ENCODE measurements at places on chromosomes 16 and 17.

DNA sequence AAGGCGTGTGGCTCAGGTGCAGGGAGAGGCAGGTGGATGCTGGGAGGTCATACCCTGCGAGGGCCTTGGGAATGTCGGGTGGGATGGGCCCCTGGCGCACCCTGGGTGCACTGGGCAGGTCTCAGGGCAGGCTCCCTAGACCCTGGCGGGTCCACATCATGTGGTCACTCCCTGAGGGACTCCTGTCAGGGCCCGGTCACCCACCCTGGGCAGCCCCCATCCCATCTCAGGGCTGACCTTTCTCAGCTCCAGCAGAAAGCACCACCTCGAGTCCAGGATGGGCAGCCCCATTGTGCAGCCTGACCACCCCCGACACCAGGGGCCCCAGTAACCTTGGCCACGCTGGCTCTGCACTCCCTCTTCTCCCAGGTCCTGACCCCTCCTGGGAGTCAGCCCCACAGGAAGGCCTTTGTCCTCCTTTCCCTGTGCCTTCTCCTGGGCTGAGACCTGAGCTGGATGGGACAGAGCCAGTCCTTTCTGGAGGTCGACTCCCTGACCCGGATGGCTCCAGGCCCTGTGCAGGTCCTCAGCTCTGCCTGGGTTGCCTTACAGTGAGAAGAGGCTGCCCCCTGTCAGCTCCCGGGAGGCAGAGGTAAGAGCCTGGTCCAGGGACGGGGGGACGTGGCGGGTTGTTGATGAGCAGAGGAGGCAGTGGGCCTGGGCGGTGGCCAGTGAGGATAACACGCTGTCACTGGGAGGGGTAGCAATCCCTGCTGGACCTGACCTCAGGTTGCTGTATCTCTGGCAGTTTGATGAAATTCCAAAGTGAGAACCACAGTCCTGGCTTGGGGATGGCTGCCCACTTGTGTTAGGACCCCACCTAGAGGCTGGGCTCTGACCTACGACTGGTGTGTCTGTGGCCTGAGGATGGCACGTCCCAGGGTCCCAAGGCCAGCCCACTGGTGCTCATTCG is 77.9 kb downstream of the GOSR1 start:
- DNase-seq = peak; percentile 10

DNA sequence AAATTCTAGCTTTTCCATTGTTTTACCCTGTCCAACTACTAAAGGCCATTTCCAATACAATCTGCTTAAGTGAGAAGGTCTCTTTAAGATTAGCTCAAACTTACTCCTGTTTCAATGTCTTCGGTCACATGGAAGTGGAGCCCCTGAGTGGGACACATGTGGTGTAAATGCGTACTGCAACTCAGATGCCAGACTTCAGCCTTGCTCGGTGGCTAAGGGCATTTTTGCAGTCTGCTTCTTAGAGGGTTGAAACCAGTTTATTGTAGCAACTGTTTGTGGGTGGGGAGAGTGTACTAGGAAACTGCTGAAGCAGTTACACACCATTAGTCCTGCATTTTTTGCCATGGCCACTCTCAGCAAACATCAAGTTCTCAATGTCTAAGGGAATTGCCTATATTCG is 140.6 kb downstream of the PARN start:
- DNase-seq = peak; percentile 73

DNA sequence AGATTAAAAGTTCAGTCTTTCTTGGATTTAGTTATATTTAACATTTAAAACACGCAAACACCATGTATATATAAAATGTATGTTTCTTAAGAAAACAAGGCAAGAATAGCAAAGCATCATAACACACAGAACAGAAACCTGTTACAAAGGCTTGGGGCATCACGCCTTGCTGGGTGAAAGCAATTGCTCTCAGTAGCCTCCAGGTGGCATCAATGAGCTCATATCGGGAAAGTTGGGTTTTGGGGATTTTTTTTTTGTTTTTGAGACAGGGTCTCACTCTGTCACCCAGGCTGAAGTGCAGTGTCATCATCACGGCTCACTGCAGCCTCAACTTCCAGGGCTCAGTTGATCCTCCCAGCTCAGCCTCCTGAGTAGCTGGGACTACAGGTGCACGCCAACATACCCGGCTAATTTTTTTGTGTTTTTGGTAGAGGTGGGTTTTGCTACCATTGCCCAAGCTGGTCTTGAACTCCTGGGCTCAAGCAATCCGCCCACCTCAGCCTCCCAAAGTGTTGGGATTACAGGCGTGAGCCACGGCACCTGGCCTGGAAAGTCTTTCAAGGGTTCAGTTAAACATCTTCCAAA is 56.9 kb downstream of the CYB5D2 start:
- DNase-seq = peak; percentile 39

DNA sequence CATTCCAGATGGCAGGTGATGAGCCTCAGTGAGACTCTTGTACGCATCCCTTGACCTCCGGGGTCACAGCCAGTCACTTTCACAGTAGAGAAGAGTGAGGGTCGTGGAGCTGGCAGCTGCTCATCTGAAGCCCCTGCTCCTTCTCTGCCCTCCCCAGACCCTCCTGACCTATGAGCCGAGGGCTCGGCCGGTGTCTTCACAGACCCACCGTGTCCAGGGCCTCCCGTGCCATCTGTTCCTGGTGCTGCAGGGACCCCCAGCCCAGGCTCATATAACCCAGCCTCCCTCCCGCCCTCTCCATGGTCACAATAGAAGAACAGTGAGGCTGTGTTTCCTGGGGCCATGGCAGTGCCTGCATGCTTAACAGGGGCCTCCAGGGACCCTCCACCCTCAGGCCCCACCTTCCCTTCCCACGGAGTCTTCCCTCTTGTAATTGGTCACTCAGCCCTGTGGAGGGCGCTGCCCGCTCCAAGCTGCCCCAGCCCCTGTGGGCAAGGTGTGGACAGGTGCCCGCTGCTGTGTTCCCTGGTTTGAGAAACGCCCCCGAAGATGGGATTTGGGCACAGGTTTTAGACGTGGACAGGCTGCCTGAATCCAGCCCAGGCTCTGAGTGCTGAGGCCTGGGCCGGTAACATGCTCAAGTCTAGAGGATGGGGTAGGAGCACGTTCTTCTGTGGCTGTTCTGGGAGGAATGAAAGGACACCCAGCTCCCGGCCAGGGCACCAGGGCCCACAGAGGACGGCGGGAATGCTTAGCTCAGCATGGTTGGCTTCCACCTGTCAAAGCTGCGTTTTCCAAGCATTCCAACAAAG is 38.7 kb downstream of the ACSF3 start:
- DNase-seq = no peak

- peak; percentile 33 for DNase-seq
These were observed 7.2 kb downstream of the DLX3 start for GRCh38 chr17:49987681-49988441.

DNA sequence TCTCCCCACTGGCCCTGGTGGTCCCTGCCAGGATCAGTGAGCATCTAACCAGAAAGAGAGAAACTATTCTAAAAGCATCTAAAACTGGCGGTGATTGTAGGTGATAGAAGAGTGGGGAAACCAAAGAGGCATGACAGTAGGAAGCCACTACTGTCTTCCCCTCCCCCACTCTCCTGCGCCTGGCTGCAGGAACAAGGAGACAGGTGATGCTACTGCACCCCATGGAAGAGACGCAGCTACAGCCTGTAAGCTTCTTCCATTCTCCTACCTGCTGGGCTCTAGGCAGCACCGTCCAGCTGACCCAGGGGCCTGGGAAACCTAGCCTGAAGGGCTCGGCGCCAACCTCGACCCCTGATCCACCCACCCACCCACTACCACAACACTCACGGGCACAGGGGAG is 32.4 kb upstream of the CSNK2A2 start:
- no peak for DNase-seq

- DNase-seq = no peak
These were observed 59.8 kb upstream of the FBXO47 start for GRCh38 chr17:39026980-39027451.

DNA sequence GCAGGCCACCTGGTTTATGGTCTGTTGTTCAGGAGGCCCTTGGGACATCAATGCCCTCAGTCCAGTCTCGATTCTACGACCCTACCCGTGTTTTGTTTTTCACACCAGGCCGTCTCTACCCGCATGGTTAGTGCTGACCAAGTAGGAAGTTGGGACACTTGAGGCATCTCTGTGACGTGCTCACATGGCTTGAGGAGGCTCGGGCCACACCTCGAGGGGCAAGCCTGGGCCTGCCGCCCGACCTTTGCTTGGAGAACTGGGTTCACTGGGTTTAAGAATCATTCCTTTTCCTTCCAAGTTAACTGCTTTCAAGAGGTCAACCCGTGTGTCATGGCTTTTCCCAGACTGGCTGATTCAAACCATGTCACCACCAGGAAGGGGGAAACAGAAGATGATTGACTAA is 86.8 kb downstream of the CMIP start:
- DNase-seq = peak; percentile 93

DNA sequence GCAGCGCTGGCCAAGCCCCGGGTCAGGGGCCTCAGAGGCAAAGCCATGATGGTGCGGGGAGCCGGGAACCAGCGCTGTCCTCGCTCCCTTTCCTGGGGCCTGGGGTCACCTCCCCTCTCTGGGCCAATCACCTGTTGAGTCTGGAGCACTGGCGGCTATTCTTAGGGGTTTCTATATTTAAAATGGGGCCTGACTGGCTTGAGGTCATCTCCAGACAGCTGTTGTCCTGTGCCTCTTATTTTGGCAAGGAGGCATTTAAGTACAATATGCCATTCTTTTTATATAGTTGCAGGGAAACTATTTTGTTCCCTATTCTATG is at the start of gene COX6A2:
Gene COX6A2 (minus strand): TSS at position 82 of the 319 bp plus-strand sequence. CDS start 35 bp downstream, at position 47.
- no peak for DNase-seq

- no peak for DNase-seq
These were observed 88.5 kb downstream of the CLEC16A start for GRCh38 chr16:11032922-11033291.

DNA sequence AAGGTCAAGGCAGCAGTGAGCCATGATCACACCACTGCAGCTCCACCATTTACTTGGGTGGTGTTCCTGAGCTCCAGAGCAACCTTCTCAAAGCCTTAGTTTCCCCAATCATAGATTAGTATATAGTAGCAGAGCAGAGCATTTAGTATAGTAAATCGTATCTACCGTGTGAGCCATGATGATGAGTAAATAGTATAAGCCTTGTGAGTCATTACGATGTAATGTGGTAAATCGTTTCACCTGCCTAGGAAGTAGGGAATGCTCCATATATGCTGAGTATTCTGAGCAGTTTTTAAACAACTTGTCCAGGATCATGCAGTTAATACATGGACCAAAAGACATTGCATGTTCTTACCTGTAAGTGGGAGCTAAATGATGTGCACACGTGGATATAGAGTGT is 66.4 kb downstream of the SCNN1B start:
- peak; percentile 84 for DNase-seq

DNA sequence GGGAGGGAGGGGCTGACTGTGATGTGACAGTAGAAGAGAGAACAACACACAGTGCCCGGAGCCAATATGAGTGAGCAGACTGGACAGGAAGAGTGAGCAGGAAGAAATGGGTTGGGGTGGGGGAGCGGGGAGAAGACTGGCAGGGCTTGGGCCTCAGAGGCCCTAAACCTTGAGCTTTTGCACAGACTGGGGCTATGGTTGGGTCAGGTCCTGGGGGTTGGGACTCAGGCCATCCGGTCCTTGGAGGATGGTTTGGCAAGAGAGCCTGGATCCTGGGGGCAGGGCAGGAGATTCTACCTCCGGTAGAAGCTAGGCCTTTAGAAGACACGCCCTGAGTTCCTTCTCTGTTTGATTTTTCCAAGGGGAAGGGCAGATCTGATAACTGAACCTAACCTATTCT is 1.1 kb downstream of the CAMTA2 start:
- peak; percentile 35 for DNase-seq

DNA sequence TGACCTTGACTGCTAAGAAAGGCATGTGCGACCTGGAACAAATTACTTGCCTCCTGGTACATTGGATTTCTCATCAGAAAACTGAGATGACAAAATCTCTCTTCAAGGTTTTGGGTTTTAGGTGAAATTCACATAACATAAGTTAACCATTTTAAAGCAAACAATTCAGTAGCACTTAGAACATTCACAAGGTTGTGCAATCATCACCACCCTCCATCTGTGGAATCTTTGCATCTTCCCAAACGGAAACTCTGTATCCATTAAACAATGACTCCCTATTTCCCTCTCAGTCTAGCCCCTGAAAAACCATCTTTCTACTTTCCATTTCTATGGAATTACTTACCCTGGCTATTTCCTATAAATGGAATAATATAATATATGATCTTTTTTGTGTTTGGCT is 42.2 kb upstream of the BRD7 start:
- DNase-seq = no peak

GRCh38 chr17:16534236-16534635 is 34.8 kb downstream of the ZNF287 start:
- DNase-seq = no peak

All from kidney tubule cell (primary cell).